LHCN-M2 (cell line): ENCODE measurements at places on chromosomes 5 and 9. TPM values are rescaled to one million over a fixed set of nuclear protein-coding genes. Genes with fewer than 3 reads are reported as not detected.

DNA sequence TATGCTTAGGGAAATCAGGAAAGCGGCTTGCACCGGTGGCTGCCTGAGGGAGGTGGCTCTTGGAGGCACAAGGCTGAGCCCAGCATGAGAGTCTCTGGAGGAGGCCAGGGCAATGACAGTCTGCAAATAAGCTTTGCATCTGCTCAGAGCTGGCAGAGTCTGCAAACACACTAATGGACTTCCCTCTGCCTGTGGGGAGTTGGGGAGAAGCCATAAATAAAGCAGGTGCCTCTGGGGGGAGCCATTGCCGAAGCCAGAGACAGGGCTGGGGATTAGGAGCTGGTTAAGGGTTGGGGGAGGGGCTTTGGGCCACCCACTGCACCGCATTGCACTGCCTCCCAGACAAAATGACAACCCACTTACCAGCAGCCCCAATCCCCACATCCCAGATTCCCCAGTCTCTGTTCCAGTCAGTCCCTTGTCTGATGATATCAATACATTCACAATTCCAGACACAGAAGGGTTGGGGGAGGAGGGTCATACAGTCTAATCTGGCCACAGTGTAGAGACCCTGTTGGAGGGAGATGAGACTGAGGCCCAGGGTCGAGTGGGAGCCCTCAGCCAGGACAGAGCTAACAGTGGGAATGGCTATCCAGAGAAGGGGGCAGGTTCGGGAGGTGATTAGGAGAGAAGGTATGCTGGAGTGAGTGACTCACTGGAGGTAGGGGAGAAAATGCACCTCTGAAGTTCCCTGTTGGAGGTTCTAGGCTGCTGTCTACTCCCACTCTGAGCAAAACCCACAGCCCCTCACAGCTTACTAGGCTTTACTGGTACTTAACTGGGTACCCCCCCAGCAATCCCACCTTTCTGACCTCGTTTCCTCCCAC is 53.7 kb downstream of the PAX5 start:
- DNase-seq, result no peak

DNA sequence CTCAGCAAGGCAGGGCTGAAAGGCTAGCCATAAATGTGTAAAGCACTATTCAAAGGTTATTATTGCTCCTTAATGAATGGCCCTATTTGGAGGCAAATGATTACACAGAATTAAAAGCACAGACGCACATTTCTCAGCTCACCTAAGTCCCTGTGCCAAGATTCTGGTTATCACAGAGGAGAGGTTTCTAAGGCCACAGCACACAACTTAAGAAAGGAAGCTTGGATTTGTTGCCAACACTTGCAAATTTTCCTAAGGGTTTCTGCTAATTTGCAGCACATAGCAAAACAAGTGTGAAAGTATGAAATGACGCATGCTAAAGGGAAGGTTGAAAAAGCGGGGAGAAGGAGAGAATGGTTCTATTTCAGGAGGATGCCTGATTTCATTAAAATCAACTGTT is 834.1 kb upstream of the C9orf72 start:
- no peak for DNase-seq

ZNF462 gene
- 11.3 and 14.6 TPM in 2 replicates for total RNA-seq

SHISAL2B gene
- total RNA-seq, result not detected in 2 replicates

GRCh38 chr9:110601098-110601497 is 21.6 kb upstream of the SVEP1 start:
- no peak for DNase-seq

GHR gene
- 0.26 and 0.46 TPM in 2 replicates for total RNA-seq

DNA sequence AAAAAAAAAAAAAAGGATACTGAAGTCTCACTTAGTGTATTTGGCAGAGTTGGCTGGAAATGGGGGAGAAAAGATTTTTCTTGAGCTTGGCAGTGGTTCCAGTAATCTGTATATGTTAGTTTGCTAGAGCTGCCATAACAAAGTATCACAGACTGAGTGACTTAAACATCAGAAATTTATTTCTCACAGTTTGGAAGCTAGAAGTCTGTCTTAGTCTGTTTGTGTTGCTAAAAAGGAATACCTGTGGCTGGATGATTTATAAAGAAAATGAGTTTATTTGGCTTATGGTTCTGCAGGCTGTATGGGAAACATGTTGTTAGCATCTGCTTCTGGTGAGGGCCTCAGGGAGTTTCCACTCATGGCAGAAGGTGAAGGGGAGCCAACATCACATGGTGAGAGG is 89.6 kb upstream of the CEP78 start:
- DNase-seq, result no peak
